DMS153 (cell line): ENCODE measurements at places on chromosomes 4 and X.

DNA sequence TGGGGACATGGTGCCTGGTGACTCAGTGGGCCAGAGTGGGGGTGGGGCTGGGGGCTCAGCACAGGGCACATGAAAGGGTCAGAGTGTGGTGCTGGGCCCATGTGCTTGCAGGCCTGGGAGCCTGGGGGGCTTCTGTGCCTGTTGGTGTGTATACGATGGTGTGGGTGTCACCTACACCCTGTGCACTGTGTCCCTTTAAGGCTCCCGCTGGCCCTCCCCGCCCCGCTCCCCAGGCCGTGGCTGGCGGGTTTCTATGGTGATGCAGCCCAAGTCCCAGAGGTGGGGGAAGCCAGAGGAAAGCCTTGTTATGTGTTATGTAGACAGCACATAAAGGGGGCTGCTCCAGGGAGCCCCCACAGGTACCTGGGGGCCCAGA lies 5.5 kb downstream of the L1CAM start:
- DNase-seq = no peak

GRCh38 chrX:68490644-68491043 lies 8.2 kb upstream of the YIPF6 start:
- DNase-seq = no peak

- no peak for DNase-seq
Observed at GRCh38 chr4:102388611-102389010, 43.3 kb upstream of the SLC39A8 start.

DNA sequence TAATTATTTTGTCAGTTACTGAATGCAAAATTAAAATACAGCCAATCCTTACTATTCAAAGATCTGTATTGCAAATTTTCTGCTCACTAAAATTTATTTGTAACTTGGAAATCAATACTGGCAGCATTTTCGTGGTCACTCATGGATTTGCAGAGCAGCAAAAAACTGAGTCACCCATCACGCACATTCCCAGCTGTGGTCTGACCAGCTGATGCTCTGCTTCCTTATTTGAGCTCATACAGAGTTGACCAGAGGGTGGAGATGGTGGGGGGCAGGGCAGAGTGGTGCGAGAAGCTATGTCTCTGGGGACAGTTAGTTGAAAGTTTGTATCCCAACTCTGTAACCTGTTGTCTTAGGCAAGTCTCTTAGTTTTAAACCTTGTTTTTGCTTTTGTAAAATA lies 214.8 kb downstream of the SPCS3 start:
- DNase-seq = no peak

DNA sequence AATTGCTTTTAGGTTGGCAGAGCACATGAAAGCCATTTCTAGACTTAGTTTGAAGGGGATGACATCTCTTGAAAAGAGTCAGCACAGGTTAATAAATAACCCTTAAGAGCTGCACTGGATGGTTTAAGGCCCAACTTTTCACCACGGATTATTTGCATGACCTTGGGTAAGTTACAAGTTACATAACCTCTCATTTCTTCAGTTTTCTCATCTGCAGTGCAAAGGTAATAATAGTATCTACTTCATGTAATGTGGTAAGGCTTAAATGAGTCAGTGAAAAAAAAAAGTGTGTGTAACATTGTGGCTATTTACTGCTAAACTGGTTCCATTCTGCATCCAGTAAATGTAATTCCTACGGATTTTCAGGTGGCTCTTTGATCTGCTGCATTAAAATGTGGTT lies 715.8 kb downstream of the CCSER1 start:
- DNase-seq = no peak

- no peak for DNase-seq
Observed at GRCh38 chrX:69238114-69238886, 73.0 kb upstream of the PJA1 start.
